ENCODE measurements at places on chromosomes 7 and 10.

- no peak for DNase-seq
Measured at GRCh38 chr7:140033779-140034363, 28.9 kb downstream of the PARP12 start.

DNA sequence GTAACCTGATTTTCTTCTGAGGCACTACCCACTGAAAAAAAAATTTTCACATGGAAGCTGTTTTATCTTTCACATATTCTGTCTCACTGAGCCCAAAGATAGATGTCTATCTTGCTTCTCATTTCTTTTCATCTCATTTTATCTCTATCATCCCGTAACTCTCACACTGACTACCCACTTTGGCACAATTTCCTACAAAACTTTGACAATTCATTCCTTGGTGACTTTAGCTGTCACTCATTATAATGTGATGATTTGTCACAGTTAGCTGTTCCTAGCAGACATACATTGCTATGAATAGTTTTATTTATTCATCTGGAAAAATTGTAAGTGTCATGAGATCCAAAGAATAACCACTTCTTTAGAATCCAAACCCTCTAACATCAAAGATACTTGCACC is 589.9 kb upstream of the TEX47 start:
- no peak for DNase-seq

DNA sequence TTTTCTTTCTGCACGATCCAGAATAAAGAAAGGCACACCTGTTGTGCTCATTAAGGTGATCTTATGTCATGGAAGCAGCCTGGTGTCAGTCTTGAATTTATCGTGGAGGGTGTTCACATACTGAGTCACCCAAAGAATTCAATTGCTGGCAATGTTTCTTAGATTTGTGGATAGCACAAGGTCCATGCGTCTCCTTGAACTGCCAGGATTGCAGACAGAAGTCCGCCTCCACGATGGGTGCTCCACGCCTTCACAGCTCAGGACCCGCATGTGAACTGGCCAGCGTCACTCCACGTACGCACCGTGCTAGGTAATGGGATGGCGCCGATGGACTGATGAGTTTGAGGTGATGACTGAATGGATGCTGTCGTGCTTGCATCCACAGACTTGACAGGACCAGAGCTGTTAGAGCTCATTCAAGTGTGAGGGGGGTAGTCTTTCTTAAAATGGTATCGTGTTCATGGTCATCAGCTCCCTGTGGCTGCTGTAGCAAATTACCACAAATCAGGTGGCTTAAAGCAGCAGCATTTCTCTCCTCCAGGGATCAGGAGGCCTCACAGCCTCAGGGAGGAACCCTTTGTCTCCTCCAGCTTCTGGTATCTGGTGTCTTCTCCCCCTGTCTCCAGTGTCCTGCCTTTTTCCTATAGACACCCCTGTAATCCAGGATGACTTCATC is 65.4 kb upstream of the DNAJB6 start:
- DNase-seq = no peak

GRCh38 chr10:89269433-89270152 is 18.0 kb upstream of the LIPA start:
- no peak for DNase-seq

- no peak for DNase-seq
Measured at GRCh38 chr10:68647672-68648341, 73.2 kb upstream of the CCAR1 start.

DNA sequence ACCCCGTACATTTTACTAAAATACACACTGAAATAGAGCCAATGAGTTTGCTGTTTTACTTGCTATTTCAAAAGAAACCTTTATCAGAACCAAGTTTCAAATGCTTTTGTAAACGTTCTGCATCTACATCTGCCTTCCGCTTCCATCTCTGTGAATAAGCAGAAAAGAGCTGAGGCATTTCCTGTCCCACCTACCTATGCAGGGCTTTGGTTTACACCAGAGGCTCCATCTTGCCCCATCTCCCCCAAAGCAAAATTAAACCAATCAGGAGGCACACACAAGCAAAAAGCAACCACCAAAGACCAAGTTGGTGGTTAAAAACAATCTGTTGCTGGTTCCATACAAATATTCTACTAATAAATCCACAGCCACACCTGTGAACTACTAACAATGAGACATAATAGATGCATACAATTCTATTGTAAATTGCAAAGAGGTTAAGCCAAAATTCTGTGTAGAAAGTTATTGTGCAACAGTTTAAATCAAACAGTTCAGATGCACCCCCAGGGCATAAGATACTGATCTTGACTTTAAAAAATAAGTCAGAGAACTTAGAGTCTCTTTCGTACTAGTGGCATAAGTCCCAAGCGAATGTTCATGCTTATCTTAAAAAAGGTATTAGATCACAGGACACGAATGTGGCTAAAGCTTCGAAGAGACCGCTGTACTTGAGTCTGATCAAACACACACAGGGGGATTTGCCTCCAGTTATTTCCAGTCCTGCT is 83.9 kb downstream of the FGFR2 start:
- no peak for DNase-seq

- no peak for DNase-seq
Measured at GRCh38 chr10:23174977-23175512, 17.1 kb upstream of the PTF1A start.

- peak; percentile 22 for DNase-seq
Measured at GRCh38 chr7:1915956-1916600, 246.0 kb downstream of the ELFN1 start.
